ENCODE measurements at places on chromosomes 13 and 19. TPM values are rescaled to one million over a fixed set of nuclear protein-coding genes. Genes with fewer than 3 reads are reported as not detected.

GRCh38 chr19:1512671-1513498, at the start of gene ADAMTSL5:
Gene ADAMTSL5, minus strand, starts transcription at chr19:1513019. Its CDS starts 2,076 bp downstream, at chr19:1510943.
- peak; percentile 76 for DNase-seq

- DNase-seq = peak; percentile 69
These were observed 228.6 kb downstream of the LMO7 start for GRCh38 chr13:75864718-75865117.

SIX5 gene
- 12.0 TPM for total RNA-seq

DNA sequence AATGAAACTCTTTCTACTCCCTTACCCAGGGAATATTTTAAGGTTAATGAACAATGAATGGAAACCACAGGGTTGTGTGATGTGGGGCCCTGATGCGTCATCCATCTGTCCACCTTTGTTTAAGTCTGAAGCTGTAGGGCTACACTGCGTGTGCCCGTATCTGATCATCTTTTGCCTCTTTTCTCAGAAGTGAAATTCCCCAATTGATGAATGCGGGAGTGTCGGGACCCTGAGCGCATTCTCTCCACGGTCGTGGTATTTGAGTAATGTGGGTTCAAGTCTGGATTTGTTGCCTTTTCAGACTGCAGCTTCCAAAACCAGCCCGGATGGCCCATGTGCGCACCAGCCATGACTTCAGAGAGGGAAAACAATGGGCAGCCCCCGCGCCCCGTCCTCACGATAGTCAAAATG, 112.3 kb downstream of the COL4A2 start:
- DNase-seq = peak; percentile 96

KIR3DL2 gene
- not detected for total RNA-seq

DNA sequence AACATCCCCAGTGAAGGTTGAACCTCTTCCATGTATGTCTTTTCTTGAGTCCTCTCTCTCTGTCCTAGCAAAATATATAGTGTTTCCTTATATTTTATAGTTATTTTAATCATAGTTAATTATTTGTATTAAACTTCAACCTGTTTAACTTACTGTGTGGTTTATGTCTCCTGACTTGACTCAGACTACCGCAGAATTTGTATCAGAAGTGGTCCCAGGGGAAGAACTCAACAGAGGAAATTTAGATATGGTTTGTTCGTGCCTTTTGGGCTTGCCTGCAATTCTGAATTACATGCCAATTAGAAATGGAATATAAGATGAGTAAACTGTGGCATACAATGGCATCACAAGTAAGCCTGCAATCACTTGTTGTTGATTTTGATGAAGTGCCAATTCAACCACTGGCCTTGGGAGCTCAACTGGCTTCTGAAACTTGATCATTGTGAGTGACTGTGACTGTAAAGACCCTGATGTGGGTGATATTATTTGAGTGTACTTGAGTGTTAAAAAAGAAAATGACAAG, 1459.5 kb upstream of the PCDH20 start:
- DNase-seq = no peak

GRCh38 chr19:3136684-3137055, 837 bp downstream of the GNA15 start:
- peak; percentile 85 for DNase-seq

ZNF177 gene
- 1.2 TPM for total RNA-seq

DNA sequence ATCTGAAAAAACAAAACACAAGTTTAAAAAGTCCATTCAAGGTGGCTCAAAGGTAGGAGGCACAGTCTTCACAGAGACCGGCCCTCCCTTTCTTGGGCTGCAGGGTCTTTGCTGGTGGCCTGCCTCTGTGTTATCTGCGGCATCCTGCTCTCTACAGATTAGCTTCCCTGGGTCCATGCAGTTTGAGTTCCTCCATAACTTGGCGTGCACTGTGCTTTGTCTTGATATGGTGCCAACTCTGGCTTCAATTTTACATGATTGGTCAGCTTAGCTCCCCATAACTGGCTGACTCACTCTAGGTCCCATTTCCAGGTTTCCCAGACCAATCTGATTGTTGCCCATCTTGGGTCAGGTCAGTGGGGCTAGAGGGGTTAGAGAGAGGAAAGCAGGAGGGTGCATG, 41.8 kb downstream of the TPT1 start:
- no peak for DNase-seq

GRCh38 chr19:19866611-19867248, 1.0 kb downstream of the ZNF253 start:
- peak; percentile 3 for DNase-seq

DNA sequence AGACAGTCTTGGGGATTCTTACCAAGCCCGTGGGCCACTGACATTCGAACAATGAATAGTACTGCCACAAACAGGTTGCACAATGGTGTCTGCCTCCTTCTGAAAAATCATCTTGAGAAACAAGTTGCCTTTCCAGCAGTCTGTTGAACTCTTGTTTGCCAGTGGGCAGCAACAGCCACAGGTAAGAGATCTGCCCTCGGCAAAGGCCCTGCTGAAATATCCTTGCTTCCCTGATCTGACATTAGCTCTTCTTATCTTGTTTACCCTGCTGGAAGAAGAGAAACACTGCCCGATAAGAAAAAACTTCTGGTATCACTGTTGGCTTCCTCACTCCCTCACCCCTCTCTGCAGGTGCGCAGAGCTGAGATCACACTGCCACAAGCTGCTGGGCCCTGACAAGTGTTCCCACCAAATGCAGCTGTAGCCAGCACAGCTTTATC, 2.0 kb downstream of the DOCK9 start:
- DNase-seq = no peak

ZNF816 gene
- 10.8 TPM for total RNA-seq

MEDAG gene
- total RNA-seq = not detected

- DNase-seq = no peak
These were observed 2.8 kb upstream of the HNRNPM start for GRCh38 chr19:8441725-8442544.
